Heart left ventricle (tissue), 16 donors: ENCODE measurements at places on chromosomes 7 and 10.

- DNase-seq, result peak; percentile 79
Measured at GRCh38 chr10:97542169-97543024, 30.2 kb upstream of the ANKRD2 start.

- no peak for DNase-seq
Measured at GRCh38 chr7:98423043-98423442, 22.2 kb upstream of the BAIAP2L1 start.

GRCh38 chr10:112095731-112096130 lies 87.8 kb downstream of the GPAM start:
- DNase-seq, result no peak

- no peak for DNase-seq
Measured at GRCh38 chr10:8224591-8224990, 170.1 kb downstream of the GATA3 start.
